SK-N-SH treated with all-trans-retinoic acid at 6 μM for 48 hours (cell line): ENCODE measurements at places on chromosomes 1 and 21.

DNA sequence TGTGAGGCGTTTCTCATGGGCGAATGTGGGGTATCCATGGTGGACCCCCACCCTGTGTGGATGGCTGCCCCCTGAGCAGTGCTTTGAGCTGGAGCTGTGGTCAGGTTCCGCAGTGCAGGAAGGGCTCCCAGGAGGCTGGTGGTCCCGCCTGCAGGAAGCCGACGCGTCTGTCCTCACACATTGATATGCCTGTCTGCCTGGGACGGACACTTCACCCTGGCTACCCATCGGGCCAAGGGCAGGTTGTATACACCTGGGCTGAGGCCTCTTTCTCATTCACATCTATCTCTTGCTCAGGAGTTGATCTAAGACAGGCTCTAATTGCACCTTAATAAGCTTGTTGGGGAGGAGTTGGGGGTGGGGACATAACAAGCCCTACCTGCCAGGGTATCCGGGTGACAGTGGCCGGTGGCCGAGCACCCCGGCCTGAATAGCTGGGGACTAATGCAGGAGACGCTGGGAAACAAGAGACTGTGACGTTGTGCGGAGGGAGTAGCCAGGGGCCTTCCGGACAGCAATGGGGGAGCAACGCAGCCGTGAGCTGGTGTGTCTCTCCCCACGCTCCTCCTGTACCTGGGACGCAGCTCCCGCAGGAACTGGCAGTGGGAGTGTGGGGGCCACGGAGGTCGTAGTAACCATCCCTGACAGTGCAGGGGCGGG is 21.7 kb downstream of the PDXK start:
- peak; percentile 80 for ATAC-seq

GRCh38 chr21:41582866-41583265 is 74.9 kb upstream of the TMPRSS2 start:
- no peak for ATAC-seq

- ATAC-seq, result peak; percentile 54; the same call in 1 of the 3 replicates
Observed at GRCh38 chr1:94560333-94560732, 18.8 kb upstream of the F3 start.

GRCh38 chr1:46459315-46459714 is 30.3 kb upstream of the DMBX1 start:
- no peak for ATAC-seq

- ATAC-seq, result no peak
Observed at GRCh38 chr21:35974775-35975174, 85.6 kb downstream of the SETD4 start.

GRCh38 chr1:193417403-193417802 is 231.0 kb upstream of the B3GALT2 start:
- peak; percentile 65 for ATAC-seq

- no peak for ATAC-seq
Observed at GRCh38 chr1:224923726-224924125, 5.7 kb upstream of the DNAH14 start.

GRCh38 chr1:55378582-55378981 is 163.4 kb upstream of the USP24 start:
- peak; percentile 44 for ATAC-seq

DNA sequence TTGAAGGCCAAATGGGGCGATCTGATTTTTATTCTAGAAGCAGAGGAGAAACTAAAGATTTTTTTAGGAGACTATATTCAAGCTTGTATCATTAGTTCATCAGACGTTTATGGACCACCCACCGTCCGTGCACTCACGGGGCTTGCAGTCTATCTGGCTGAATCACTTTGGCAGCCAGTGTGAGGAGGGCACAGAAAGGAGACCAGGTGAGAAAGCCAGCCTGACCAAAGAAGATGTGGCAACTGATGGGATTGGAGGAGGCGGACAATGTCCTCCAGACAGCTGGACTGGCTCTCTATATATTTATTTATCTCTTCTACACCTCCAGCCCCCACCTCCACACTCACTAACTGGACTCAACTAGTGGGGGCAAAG is 822 bp upstream of the ELOVL1 start:
- ATAC-seq, result no peak

GRCh38 chr1:233340966-233341516 is 13.5 kb downstream of the MAP3K21 start:
- no peak for ATAC-seq

DNA sequence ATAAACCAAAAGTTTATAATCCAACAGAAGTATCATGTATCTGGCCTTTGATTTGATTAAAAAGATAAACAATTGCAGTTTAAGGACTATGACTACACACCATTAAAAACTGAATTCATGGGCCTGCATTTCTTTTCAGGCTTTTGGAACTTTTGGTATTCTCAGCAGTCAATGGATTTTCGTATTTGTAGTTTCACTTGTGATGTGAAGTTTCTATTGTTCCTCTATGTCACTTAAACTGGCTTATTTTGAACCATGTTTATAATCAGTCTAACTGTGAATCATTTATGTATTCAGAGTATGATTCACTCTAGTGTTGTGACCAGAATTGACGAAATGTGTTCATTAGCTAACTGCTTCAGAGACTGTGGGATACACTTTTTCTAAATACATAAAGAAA is 132.9 kb downstream of the COQ8A start:
- no peak for ATAC-seq
